ENCODE measurements at places on chromosomes 4 and X.

GRCh38 chr4:42133006-42133405, 19.4 kb downstream of the BEND4 start:
- DNase-seq, result no peak
- no peaks in the 10 kb centered on the region for H3K4me1 ChIP-seq
- H3K4me3 ChIP-seq, result no peak overlapping the region
- no peaks in the 10 kb centered on the region for H3K27me3 ChIP-seq

DNA sequence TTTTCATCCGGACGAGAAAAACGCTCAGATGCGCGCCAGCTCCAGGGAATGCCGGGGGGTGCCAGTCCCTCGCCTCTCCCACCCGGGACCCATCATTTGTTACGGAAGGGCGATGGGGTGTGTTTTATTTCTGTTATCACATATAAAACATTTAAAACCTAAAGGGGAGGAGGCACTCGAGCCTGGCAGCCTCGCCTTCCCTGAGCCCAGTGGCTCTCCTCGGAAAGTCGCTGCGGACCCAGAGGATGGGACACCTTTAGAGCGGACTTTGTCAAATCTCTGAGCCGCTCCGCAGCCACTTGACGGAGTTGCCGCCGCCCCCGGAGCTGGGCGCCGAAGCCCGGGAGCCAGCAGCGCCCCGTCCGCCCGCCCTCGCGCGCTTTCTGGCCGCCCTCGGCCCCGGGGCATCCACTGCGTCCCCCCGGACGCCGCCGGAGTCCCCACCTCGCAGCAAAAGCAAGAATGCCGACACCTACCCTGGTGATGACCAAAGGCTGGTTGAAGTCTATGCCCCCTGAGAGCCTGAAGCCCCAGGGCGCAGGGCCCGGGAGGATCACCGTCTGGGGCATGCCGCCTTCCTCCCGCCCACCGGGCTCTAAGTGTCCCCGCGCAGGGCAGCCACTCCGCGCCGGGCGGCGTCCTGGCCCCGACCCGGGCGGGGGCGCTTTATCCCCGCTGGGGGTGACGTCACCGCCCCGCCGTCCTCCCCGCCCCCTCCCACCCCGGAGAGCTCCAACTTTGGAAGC, at the start of gene PDLIM3:
TSS of gene PDLIM3 (minus strand) at position 642 of the 746 bp plus-strand sequence. CDS start at position 569, 73 bp downstream.
- H3K4me3 ChIP-seq, result peak within 1 kb of the TSS; percentile 89
- no peaks in the 10 kb centered on the region for H3K36me3 ChIP-seq
- H3K27ac ChIP-seq, result peak within 1 kb of the TSS; percentile 89
- H3K4me1 ChIP-seq, result no peaks in the 10 kb centered on the region
- H3K27me3 ChIP-seq, result no peaks in the 10 kb centered on the region

DNA sequence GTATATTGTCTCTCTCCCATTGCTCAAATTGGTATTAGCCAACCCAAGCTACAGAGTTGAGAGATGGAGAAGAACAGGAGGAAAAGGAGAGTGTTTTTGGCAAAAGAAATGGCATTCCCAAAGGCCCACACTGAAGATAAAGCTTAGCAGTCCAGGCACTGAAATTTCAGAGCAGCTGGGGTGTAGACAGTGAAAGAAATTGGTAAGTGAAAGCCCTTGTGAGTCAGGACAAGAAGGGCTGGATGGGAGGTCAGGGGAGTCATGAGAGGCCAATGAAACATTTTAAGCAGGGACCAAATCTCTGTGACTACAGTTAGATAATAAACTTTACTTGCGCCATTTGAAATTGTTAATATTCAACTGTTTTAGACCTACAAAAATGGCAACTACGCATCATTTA, 177.7 kb downstream of the ADAMTS3 start:
- DNase-seq, result no peak
- no peaks in the 10 kb centered on the region for H3K36me3 ChIP-seq
- no peaks in the 10 kb centered on the region for H3K27me3 ChIP-seq
- no peaks in the 10 kb centered on the region for H3K4me1 ChIP-seq
- H3K4me3 ChIP-seq, result no peak overlapping the region

- no peaks in the 10 kb centered on the region for H3K36me3 ChIP-seq
- H3K27me3 ChIP-seq, result no peaks in the 10 kb centered on the region
- no peak for DNase-seq
- H3K27ac ChIP-seq, result peak overlapping the region; percentile 80
- peaks cover 54% of the 10 kb centered on the region for H3K4me1 ChIP-seq
Measured at GRCh38 chrX:53280331-53281320, 758 bp downstream of the IQSEC2 start.

DNA sequence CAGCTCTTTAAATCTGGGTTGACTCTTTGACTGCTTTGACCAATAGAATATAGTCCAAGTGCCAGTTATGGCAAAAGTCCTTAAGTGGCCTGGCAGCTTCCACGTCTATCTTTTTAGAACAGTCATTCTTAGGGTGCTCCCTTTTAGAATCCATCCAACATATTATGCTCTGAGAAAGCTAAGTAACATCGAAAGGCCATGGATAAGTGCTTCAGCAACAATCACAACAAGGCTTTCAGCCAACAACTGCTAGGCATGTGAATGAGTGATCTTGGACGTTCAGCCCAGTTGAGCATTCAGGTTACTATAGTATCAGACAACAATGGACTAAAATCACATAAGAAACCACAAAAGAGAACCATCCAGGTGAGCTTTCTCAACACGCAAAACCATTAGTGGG, 818.7 kb downstream of the DMD start:
- no peak for DNase-seq
- H3K4me3 ChIP-seq, result no peak overlapping the region
- no peak overlapping the region for H3K27ac ChIP-seq
- no peaks in the 10 kb centered on the region for H3K4me1 ChIP-seq

DNA sequence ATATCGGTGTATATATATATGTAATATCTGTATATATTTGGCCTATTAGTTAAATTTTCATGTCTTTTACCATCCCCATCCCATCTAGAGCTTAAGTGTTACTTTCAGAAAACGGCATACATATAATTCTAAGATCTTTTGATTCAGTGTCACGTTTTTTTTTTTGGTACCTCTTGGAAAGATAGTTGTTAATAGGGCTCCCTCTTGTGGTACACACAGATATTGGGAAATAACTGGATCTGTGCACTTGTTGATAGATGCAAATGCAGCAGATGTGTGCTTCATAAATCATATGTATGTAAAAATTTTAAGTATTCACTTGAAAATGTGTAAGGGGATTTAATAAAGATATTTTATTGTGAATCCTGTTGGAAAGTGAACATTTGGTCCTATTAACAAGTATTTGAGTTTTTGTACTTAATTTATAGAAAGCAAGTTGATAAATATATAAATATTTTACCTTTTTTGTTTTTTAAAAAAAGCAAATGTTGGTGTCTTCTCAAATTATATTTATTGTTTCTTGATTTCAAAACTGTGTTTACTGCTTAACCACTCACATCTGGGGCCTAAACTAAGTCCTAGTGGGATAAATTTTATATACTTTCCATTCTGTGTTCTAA, 74.7 kb downstream of the PAQR3 start:
- DNase-seq, result no peak
- no peak overlapping the region for H3K27ac ChIP-seq
- H3K4me1 ChIP-seq, result no peaks in the 10 kb centered on the region
- no peak overlapping the region for H3K4me3 ChIP-seq

DNA sequence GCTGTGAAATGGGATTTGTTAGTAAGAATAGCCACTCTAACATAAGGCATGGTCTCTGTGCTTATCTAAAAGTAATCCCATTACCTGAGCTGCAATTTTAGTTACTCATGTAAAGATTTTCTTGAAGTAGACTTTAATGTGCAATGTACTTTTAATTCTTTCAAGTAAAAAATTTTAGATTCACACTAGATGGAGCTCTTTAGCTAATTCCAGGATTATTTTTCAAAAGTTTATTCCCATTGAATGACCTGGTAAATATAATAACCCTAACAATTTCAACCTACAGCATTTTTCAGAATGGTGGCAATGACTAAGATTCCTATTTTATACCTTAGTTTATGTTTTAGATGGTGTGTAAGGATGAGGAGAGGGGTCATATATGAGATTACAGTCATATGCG, 18.1 kb downstream of the USP38 start:
- H3K4me1 ChIP-seq, result no peaks in the 10 kb centered on the region
- no peaks in the 10 kb centered on the region for H3K27me3 ChIP-seq
- H3K36me3 ChIP-seq, result peaks cover 22% of the 10 kb centered on the region

DNA sequence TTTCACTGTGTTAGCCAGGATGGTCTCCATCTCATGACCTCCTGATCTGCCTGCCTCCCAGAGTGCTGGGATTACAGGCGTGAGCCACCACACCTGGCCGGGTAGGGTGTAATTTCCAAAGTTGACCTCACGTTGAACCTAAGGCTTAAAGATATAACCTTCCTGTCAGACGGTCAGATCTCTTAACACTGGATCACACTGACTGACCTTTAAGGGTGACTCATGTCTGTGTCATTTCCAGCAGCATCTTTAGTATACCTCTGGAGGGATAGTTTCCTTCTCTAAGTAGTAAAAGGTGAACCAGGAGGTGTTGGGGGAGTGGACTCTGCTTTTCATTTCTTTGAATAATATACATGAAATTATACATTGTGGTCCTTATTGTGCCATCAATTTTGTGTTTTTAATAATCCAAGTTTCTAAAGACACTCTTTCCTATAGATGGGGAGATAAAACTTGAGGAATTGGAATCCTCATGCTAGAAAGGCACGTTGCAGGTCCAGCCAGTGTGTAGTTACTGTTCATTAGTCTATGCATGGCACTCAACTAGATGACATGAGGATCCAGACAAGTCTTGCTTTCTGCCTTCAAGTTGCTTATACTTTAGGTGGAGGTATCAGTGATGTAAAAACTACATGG, 45.7 kb downstream of the ARHGAP10 start:
- H3K27ac ChIP-seq, result no peak overlapping the region
- peaks cover 41% of the 10 kb centered on the region for H3K4me1 ChIP-seq
- H3K27me3 ChIP-seq, result no peaks in the 10 kb centered on the region
- H3K36me3 ChIP-seq, result no peaks in the 10 kb centered on the region

DNA sequence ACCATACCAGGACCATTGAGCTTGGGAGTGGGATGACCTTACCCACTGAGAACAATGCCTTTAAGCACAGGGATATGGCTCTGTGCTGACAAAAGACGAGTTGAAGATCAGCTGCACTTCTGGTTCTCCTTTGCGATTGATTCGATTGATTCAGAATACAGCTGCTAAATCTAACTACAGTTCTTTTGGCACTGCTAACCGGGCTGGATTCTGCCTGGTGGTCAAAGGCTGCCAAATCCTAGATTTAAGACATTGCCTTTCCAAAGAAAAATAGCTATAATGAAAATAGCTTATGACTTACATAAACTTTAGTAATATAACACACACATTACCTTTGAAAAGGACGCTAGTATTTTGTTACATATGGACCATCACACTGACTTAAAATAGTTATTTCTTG, 18.3 kb downstream of the RAP2C start:
- H3K36me3 ChIP-seq, result no peaks in the 10 kb centered on the region
- no peak for DNase-seq
- H3K27me3 ChIP-seq, result no peaks in the 10 kb centered on the region
- no peaks in the 10 kb centered on the region for H3K4me1 ChIP-seq

GRCh38 chr4:180794333-180794732, 1448.9 kb upstream of the TENM3 start:
- no peaks in the 10 kb centered on the region for H3K36me3 ChIP-seq
- H3K4me1 ChIP-seq, result no peaks in the 10 kb centered on the region
- no peak overlapping the region for H3K27ac ChIP-seq
- no peaks in the 10 kb centered on the region for H3K27me3 ChIP-seq
- no peak for DNase-seq

DNA sequence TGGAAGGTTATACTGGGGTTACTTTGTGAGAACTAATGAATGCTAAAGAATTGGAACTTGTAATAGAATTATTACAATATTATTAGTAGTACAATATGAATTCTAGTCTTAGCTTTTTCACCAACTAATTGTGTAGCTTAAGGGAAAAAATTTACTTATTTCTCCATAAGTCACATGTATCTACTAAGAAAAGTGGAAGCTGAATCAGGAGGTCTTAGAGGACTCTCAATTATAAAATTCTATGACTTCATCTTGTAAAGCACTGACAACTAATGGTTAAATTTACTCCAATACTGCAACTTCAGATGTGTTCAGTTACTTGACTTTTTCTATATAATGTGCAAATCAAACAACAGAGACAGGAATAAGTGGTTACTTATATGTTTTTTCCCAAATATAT, 899 bp upstream of the TMPRSS11D start:
- no peak overlapping the region for H3K27ac ChIP-seq
- no peak for DNase-seq
- no peaks in the 10 kb centered on the region for H3K36me3 ChIP-seq

- H3K27ac ChIP-seq, result no peak overlapping the region
- no peaks in the 10 kb centered on the region for H3K36me3 ChIP-seq
- no peak overlapping the region for H3K4me3 ChIP-seq
- H3K4me1 ChIP-seq, result no peaks in the 10 kb centered on the region
- no peaks in the 10 kb centered on the region for H3K27me3 ChIP-seq
Measured at GRCh38 chrX:1852082-1852481, 237.2 kb downstream of the ASMT start.

DNA sequence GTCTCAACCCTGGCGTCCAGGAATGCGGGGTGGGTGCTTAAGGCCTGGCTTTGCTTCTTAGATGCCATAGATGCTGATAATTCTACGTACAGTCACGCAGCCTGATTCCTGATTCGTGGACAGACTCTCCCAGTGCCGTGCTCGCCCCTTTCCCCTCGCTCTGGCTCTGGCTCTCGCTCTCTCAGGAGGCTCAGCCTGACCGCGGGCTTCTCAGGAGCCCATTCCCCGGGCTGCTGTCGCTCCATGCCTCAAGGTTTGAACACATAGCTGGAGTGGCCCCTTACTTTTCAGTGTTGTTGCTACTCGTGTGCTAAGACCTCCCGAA, 59.2 kb upstream of the ZC4H2 start:
- no peaks in the 10 kb centered on the region for H3K4me1 ChIP-seq
- no peak for DNase-seq
- no peaks in the 10 kb centered on the region for H3K27me3 ChIP-seq

DNA sequence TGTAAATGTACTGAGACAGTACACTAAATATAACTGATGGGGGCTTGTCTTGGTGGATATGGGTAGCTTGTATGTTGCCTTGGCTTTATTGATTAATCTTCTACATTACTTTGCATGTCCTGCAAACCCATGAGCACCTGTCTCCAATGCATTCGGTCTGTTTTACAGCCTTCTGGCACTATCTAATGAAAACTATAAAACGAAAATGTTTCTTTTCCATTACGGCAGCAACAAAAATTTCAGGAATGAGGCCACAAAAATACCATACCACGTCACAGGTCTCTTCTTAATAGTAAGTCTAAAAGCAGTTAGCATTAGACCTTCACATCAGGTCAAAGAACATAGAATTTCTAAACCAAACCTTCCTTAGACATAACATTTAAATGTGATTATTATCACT, 49.8 kb downstream of the EDNRA start:
- H3K4me1 ChIP-seq, result no peaks in the 10 kb centered on the region
- H3K4me3 ChIP-seq, result no peak overlapping the region
- H3K36me3 ChIP-seq, result no peaks in the 10 kb centered on the region
- H3K27me3 ChIP-seq, result no peaks in the 10 kb centered on the region
- no peak for DNase-seq
- no peak overlapping the region for H3K27ac ChIP-seq

GRCh38 chrX:30992381-30992904, 79.4 kb downstream of the FTHL17 start:
- DNase-seq, result no peak
- no peak overlapping the region for H3K27ac ChIP-seq
- H3K36me3 ChIP-seq, result no peaks in the 10 kb centered on the region
- no peaks in the 10 kb centered on the region for H3K27me3 ChIP-seq
- H3K4me1 ChIP-seq, result no peaks in the 10 kb centered on the region

- no peak for DNase-seq
- no peaks in the 10 kb centered on the region for H3K36me3 ChIP-seq
- no peaks in the 10 kb centered on the region for H3K4me1 ChIP-seq
Measured at GRCh38 chr4:167111622-167112021, 122.7 kb downstream of the SPOCK3 start.
